CD4-positive, alpha-beta T cell treated with Interleukin-21 for 1 hour (primary cell): ENCODE measurements at places on chromosomes 2 and 18.

DNA sequence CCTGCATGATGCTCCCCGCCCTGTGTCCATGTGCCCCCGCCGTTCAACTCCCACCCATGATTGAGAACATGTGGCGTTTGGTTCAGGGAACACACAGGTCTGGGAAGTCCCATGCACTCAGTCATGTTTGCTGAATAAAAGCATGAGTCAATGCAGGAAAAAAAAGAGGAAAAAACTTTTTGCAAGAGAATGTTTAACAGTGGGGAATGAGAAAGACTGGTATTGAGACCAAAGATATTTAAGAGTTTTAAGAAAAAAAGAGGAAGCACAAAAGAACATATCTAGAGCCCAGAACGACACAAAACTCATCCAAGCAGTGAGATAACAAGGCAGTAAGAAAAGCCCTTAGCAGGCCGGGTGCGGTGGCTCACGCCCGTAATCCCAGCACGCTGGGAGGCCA is 279.2 kb upstream of the THSD7B start:
- DNase-seq: no peak

DNA sequence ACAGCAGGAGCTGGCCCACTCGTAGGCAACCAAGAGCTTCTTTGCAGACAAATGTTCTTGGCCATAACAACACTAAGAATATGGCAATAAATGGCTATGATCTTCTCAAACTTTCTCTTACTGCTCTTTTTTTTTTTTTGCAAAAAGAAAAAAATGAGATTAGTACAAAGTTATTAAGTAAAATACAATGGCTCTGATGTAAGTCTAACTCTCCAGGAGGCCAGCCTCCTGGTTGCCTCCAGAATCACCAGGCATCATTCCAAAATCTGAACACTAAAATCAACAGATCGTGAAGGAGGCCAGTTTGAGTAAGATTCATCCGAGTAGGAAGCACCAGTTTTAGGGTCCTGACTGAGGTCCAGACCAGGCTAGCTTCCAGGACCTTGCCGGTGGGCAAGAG is 20.8 kb upstream of the FIGN start:
- DNase-seq: no peak

- no peak for DNase-seq
Observed at GRCh38 chr2:2879071-2879470, 498.5 kb downstream of the EIPR1 start.

GRCh38 chr2:106296182-106296815 is 102.2 kb upstream of the UXS1 start:
- DNase-seq: no peak

GRCh38 chr2:3197308-3197707 is 180.3 kb downstream of the EIPR1 start:
- no peak for DNase-seq

- DNase-seq: no peak
Observed at GRCh38 chr2:241655516-241656189, 18.2 kb downstream of the ATG4B start.

DNA sequence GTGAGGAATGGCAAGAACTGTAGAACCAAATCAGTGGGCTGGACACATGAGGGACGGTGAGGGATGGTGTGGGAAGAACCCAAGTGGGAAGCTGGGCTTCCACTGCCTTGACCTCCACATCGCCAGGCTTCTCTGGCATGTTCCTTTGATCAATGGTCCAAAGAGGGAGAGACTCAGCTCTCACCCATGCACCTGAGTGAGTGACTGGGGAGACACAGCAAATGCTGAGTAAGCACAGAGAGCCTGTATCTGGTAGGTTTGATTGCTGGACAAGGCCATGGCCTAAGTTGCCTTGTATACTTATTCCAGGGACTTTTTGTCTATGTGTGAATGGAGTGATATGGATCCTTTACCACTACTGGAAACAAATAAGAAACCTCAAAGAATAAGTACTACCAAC is 188.6 kb downstream of the AFF3 start:
- DNase-seq: no peak

DNA sequence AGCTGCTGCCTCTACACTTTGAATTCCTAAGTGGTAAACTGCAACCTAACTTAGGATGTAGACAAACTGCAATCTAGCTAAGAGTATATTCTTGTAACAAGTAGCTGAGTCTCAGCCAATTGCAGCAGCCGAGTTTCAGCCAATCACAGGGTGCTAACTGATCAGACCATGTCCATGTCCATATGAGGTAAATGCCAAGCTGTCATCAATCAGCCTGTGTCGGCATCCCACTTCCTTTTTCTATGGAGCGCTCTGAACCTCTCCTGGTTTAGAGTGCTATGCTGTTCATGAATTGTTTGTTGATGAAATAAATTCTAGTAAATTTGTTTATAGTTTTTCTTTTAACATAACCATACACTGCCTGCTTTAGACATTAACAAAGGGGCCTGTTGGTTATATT is 408.8 kb downstream of the NBAS start:
- DNase-seq: no peak
